ENCODE measurements at places on chromosomes 11 and 22.

- DNase-seq: no peak
Measured at GRCh38 chr11:2569731-2570210, 125.0 kb downstream of the KCNQ1 start.

DNA sequence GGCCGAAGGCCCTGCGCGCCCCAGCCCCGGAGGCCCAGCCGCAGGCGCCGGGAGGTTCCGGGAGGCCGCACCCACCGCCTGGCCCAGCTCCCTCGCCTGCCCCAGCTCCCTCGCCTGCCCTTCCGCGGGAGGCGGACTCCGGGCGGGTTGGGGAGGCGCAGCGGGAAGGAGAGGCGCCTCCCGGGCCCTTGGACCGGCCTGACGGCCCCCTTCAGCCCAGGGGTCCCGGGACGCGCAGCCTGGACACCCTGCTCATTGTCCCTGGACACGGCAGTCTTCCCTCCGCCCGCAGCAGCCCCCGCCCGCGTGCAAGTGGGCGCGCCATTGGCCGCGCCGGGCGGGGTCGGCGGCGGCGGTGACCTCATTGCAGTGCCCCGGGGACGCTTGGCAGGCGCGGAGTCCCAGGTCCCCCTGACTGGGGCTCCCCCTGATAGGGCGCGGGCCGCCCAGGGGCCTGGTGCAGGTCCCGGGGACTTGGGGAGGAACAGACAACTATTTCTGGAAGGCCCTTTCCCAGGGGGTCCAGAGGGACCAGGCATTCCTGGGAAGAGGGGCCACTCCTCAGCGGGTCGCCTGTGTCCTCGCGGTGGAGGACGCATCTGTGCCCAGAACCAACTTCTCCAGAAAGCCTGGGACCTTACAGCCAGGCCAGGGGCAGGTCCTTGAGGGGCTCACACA, 501 bp downstream of the CD151 start:
- DNase-seq: no peak

- DNase-seq: peak; percentile 78
Measured at GRCh38 chr22:20093418-20094196, 13.6 kb downstream of the DGCR8 start.

DNA sequence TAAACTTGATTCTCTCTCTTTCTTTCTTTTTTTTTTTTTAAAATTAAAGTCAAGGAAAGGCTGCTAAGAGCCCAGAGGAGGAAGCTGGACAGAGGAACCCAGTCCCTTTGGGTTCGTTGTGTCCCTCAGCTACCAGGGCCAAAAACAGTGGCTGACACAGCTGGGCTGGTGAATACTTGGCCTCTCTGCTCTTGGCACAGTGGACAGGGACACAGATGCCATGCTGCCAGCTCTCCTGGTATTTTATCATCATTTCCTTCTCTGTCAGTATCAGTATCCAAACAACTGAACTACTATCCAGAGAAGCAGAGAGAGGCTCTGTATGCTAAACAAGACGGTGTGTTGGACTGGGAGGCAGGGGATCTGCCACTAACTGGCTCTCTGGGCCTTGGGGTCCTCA, 123.7 kb upstream of the CCDC90B start:
- peak; percentile 19 for DNase-seq

GRCh38 chr11:74577624-74578396, 14.6 kb upstream of the POLD3 start:
- DNase-seq: no peak

GRCh38 chr22:50439314-50439870, 35.4 kb downstream of the SBF1 start:
- DNase-seq: no peak

DNA sequence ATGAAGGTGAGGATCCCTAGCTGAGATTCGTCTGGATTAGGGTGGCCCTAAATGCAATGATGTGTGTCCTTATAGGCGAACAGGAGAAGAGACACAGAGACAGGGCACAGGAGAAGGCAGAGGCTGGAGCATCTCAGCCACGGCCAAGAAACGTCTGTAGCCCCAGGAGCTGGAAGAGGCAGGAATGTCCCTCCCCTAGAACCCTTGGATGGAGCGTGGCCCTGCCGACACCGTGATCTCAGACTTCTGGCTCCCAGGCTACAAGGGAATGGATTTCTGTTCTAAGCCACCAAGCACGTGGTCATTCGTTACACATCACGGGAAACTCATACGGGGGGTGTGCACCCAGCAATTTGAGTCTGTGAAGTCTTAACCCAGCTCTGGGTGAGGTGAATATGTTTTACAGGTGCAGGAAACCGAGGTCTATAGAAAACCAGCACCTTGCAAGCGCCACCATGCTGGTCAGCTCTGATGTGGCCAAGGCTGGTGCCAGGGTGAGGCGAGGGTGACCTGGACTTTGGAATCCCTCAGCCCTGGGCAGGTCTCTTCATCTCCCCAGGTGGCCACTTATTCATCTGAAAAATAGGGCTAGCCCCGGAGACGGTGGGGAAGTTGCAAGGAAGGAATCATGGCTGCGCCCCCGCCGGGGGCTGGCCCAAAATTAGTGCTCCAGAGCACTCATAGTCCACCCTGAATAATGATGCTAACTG, 89.5 kb upstream of the FGF3 start:
- no peak for DNase-seq

GRCh38 chr22:36469094-36469710, 12.2 kb downstream of the TXN2 start:
- DNase-seq: no peak

DNA sequence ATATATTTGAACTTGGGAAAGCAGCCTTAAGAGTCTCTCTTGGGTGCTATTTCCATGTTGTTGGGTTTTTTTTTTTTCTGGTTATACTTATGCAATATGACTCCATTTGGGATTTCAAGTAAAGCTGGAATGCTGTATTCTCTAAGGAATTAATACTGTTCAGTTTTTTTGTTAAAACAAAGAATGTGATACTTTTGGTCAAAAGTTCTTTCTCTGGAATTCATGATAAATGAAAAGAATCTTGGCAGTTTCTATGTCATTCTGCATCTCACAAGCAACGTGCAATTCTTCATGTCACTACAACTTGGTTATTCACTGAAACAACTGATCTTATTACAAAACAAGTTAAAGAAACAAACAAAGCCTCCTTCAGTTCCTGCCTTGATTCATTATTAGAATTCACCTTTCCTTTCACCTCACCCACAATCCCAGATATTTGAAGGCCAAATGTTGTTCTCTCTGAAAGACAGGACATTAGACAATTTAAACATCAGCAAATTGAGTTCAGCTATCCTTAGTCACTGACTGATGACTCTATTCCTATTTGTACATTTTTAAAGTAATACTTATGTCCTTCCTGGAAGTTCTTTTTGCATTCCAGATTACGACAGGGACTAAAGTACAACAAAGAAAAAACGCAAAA, 176.2 kb downstream of the SBF2 start:
- no peak for DNase-seq

DNA sequence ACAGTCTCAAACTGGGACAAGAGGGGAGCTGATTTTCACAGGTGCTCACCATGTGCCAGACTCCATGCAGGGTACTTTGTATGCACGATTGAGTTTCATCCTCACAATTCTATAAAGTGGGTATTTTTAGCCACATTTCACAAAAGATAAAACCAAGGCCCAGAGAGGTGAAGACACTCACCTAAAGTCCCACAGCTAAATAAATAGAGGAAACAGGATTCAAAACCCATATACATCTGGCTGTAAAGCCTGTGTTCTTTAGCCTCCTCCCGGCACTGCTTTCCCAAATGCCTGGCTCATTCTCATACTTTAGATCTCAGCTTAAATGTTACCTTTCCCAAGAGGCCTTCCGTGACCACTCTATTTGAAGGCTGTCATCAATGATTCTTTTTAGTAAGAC, 13.2 kb upstream of the KCTD14 start:
- DNase-seq: no peak

DNA sequence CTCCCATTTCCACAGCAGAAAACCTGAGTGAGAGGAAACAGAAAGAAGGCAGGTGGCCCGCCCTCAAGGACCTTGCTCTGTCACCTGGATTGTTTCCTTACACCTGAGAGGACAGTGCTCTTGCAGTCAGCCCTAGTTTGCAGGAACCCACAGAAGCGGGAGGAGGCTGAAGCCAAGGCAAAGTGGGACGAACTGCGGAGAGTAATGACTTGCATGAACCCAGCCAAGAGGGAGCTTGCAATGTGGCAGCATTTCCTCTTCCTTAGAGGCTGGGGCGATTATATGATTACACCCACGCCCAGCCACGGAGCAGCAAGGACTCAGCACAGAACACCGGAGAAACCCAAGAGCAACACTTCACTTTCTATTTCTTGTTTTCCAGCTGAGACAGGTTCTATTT, 102.6 kb downstream of the SPON1 start:
- DNase-seq: no peak

GRCh38 chr11:118996926-118997626, 862 bp upstream of the CENATAC start:
- DNase-seq: no peak

DNA sequence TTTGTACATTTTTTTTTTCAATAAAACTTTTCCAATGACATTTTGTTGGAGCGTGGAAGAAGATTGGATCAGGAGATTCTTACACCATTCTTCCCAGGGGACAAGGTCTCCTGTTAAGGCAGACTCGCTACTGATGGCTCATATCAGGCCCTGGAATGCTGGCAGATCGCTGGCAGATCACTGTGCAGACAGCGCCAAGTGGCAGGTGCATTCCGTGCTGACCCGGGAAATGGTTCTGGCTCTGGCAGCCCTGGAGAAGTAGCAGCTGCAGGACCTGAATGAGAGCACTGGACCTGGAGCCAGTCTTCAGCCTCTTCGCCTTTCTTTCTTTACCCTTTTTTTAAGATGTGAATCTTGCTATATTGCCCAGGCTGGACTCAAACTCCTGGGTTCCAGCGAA, 10.7 kb downstream of the SERPINH1 start:
- DNase-seq: no peak

DNA sequence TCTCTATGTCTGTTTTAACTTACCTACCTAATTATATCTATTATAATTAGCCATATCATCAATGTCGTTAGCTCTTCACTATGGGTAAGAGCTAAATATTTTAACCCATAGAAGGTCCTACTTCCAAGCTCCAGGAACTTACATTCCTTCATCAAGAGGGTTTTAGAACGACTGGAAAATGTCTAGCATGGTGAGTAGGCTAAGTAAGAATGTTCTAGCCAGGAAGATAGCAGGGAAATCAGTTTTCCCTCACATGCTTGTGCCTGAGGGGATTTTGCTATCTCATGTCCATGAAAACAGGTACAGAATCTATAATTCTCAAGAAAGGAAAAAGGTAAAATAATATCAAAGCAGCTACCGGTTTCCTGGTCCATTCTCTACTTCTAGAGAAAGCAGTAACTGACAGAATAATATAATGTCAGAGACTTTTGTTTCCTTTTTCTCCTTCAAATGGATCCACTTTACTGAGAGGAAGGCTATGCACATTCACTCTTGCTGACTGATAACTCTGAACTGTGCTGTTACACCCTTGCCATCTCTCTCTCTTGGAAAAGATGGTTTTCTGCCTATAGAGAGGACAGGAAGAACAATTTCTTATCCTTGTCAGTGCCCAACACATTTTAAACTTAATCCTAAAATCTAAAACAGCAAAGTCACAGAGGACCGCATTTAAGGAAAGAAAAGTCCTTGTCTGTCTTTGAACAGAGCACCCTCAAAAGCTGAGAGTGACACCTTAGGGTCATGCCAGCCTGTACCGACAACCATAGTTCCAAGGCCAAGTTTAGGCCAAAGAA, 67.0 kb downstream of the MAML2 start:
- DNase-seq: no peak

DNA sequence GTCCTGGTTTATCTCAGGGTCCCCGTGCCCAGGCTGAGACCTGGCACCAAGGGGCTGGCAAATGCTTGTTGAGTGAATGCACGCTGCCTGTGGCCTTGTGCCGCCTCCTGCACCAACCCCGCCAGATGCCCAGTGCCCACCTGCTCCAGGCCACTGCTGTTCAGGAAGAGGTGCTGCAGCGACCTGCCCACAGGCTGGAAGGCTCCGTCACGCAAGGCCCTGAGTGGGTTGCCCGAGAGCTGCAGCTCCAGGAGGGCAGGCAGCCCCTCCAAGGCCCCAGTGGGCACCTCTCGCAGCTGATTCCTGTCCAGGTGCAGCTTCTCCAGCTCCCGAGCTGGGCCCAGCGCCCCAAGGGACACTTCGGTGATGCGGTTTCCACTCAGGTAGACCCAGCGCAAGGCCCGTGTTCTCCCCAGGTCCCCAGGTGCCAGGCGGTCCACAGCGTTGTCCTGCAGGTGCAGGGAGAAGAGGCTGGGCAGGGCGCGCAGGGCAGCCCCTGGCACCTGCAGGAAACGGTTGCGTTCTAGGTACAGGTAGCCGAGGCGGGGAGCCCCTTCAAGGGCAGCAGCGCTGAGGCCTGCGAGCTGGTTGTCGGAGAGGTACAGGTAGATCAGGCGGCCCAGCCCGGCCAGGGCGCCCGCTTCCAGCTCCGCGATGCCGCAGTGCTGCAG, 3.6 kb downstream of the CHADL start:
- DNase-seq: no peak

DNA sequence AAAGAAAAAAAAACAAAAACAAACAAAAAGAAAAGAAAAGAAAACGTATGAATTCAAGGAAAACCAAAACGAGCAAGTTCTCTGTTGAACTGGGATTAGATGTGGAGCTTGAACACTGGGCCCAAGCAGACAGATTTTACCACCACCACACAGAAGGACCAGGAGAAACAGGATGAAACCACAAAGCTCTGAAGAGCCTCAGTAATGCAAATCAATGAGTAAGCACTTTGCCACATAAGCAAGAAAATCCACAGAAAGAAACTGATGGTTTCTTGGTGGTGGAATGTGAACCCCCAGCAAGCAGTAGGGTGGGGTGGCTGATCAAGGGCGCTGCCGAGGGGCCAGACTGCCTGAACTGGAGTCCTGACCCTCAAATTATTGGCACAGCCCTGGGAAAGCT, 50.9 kb upstream of the NFRKB start:
- DNase-seq: no peak

DNA sequence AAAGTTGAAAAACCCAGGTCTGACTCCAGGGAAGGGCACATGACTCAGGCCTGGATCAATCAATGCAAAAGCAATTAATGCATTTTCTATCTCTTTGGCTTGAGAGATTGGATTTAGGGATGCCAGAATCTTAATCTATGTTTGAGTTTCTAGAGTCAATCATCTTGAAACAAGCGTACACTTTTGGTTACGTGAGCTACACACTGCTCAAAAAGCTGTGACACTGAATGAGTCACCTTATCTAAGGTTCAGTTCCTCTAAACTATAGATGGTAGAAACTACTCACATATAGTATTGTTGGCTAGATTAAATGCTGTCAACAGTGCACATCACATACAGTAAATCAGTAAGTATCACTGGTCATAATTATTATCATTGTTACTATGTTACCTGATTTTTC, 24.2 kb downstream of the MRE11 start:
- no peak for DNase-seq

Data from dorsolateral prefrontal cortex (tissue), 122 donors.